ENCODE measurements at places on chromosomes 11 and 22. TPM values are rescaled to one million over a fixed set of nuclear protein-coding genes. Genes with fewer than 3 reads are reported as not detected.
A peak's percentile ranks its signal among the peaks of the same experiment; 100 is the strongest.

GRCh38 chr11:128246364-128246801 is 341.0 kb downstream of the ETS1 start:
- DNase-seq: no peak

SULT4A1 gene
- not detected for total RNA-seq

- DNase-seq: no peak
Observed at GRCh38 chr22:23815541-23816155, 23.2 kb downstream of the DERL3 start.

DNA sequence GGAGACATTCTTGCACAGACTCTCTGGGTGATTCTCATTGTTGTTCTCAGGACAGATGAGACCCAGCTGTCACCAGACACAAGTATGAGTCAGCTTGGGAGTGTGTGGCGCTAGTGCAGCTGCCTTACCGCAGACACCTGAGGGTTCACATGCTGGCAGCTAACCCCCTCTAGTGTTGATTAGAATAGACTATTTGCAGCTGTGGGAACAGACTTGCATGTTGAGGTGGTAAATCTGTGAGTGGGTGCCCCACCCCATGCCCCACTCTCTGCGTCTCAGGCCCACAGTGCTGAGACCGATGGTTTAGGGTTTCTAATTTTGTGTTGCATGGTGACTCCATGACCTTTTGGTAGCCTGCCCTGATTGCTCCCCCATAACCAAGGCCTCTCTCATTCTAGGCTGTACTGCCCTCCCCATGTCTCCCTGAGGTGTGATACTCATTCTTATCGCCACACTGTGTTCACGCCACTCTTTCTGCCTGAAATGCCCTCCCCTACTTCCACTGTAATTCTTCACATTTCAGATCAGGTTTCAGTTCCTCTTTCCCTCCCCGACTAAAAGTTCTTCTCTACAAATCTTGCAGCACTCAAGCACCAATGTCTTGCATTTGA is 73.7 kb upstream of the KIRREL3 start:
- DNase-seq: no peak

DNA sequence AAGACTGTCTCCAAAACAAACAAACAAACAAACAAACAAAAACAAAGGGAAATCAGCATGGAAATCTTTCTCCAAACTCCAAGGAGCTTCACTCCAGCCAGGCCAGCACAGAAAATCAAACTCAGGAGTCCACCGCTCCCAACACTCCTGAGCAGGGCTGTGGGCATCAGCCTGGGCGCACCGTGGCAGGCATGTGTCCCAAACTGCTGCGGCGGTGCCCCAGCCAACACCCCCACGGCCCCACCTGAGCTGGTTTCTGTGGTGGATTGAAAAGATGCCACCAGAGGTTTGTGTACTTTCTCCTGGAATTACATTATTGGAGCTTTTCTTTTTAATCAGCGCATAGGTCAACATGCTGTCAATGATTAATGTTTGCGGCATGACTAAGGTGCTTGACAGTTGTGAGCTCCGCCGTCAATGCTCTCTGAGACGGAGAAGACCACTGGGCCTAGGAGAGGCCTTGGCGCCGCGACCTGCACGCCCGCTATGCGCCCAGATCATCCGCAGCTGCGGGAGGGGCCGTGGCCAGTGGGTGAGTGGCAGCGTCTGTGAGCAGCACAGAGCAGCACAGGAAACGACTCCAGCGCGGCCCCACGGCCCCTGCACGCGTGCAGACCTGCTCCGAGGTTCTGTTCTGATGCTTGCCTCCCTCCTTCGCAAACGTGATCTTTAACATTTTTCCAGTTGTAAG is 18.1 kb downstream of the DRD4 start:
- DNase-seq: no peak

- no peak for DNase-seq
Observed at GRCh38 chr11:59112494-59112893, 5.5 kb downstream of the FAM111B start.

OR10A2 gene
- not detected for total RNA-seq

- DNase-seq: no peak
Observed at GRCh38 chr11:13046637-13047570, 37.8 kb downstream of the RASSF10 start.

KIAA0930 gene
- total RNA-seq: 21.3 TPM

NRIP3 gene
- 3.4 TPM for total RNA-seq

GRCh38 chr11:306645-307371 is 808 bp upstream of the IFITM2 start:
- no peak for DNase-seq

- peak; percentile 41 for DNase-seq
Observed at GRCh38 chr11:114159320-114159719, 99.8 kb downstream of the ZBTB16 start.

GRCh38 chr11:71787098-71787823 is 45.7 kb upstream of the DEFB108B start:
- DNase-seq: peak; percentile 95

DNA sequence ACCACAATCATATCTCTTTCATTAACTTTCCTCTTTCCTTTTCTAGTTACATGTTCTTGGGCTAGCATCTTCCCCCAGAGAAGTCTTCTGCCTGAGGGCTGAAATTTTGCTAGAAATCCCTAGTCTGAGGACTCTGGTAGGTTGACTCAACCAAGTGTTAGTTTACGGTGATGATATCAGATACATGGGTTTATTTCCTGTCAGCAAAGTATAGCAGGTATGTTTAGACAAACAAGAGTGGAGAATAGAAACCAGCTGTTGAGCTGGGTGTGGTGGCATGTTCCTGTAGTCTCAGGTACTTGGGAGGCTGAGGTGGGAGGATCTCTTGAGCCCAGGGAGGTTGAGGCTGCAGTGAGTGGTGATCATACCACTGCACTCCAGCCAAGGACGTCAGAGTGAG is 11.2 kb downstream of the FOLR1 start:
- DNase-seq: no peak

GRCh38 chr22:28116219-28116673 is 197.2 kb upstream of the PITPNB start:
- DNase-seq: no peak

DNA sequence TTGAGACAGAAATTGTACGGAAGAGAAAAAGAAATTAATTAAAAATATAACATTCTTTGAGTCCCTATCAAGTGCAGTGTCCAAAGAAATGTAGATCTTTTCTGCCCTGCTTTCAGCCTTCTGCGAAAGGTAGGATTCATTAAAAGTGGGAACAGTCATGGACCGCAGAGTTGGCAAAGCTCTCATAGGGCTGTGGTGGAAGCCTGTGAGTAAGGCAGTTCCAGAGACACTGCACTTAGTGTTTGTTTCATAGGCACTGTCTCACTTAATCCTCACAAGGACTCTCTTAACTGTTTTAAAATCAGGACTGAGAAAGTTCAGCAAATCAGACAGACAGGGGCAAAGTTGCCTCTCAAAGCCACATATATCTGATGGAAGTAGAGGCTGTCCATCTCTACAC is 5.5 kb downstream of the MRGPRX2 start:
- no peak for DNase-seq

- DNase-seq: no peak
Observed at GRCh38 chr11:76947190-76947589, 86.5 kb downstream of the ACER3 start.

TEX54 gene
- not detected for total RNA-seq

ARHGAP8 gene
- total RNA-seq: 2.6 TPM

DNA sequence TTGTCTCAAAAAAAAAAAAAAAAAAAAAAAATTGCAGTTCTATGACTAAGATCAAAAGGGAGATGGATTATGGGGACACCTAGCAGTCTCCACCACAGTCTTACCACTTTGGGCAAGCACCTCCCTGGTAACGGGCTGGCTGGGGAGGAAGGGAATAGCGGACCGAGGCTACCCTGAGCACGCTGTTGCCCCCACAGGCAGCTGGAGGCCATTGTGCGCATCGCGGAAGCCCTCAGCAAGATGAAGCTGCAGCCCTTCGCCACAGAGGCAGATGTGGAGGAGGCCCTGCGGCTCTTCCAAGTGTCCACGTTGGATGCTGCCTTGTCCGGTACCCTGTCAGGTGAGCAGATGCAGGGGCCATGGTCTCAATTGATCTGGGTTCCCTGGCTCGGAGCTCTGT is 21.2 kb downstream of the MCM5 start:
- no peak for DNase-seq

GRCh38 chr11:27296497-27296896 is 66.5 kb downstream of the CCDC34 start:
- no peak for DNase-seq

DNA sequence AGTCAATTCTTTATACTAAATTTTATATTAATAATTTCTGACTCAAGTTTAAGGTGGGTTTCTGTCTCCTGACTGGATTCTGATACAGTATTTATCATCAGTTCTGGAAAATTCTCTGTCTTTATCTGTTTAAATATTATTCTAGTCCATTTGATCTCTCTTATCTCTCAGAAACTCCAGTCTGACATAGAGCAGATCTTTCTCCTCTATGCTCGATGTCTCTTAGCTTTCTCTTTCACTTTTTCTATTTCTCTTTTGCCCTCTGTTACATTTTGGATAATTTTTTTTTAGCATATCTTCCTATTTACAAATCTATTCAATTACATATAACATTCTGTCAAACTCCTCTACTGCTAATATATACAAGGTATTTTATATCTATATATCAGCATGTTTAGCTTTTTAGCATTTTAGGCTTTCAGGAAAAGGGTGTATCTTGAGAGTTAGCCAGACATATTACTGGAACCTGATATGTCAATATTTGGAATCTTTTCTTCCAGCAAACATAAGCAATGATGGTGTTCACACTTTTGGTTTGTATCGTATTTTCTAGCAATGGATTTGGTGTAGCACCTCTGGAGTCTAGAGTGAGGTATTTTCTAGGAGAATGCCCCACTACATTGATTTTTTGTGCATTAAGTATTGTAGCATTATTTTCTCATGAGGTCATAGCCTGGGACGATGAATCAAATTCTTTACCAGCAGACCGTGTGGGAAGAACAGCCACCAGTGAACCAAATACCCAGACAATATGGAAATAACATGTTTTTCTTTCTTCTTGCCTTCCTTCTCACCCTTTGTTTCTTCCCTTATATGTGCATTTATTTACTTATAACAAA is 4.1 kb upstream of the NNMT start:
- DNase-seq: no peak

GRCh38 chr22:36768616-36769015 is 7.3 kb downstream of the IFT27 start:
- DNase-seq: no peak

DNA sequence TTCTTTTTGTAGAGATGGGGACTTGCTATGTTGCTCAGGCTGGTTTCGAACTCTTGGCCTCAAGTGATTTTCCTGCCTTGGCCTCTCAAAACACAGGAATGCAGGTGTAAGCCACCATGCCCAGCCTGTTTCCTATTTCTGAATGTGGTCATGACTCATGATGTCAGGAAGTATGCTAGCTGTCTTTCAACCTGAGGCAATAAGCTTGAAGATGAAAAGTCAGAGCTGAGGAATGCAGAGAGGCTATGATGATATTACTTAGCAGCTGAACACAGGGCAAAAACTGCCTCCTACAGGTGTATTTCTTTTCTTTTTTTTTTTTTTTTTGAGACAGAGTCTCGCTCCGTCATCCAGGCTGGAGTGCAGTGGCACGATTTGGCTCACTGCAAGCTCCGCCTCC is 9.0 kb upstream of the NUCB2 start:
- DNase-seq: no peak

GRCh38 chr11:21625982-21626381 is 566.9 kb upstream of the ANO5 start:
- no peak for DNase-seq

DNA sequence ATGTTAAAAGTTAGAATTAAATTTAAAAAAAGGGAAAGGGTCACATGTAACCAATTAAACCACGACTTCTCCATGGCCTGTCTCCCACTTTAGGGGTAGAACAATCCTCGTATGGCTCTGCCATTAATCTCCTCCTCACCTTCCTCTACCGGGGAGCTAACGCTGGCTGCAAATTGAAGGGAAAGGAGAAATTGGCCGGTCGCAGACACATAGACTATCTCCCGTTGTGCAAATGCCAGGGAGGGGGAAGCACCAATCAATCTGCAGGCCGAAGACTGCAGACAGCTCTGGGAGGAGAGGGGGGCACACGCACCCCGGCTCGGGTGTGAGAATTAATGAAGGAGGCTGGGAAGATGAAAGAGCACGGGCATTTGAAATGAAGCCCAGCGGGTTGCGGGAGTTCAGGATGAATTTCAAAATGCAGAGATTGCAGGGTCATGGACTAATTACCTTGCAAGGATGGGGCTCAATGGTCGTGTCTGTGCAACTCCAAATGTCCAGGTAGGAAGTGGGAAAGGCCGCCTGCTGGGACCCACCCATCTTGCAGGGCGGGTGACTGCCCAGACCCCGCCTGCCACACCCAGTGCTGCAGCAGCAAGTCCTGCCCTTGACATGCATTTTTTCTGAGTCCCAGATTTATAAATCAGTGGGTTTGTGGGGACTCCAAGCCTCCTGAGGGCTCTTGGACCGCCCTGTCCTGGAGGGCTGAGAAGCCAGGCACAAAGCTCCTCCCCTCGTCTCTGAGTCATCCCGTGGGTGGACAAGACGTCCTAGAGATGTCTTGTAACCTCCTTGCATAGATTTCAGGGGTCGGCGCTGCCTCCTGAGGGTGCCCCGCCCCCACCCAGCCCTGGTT is 534.2 kb downstream of the TBC1D22A start:
- DNase-seq: no peak

UBQLNL gene
- 0.32 TPM for total RNA-seq

GRCh38 chr11:122486793-122487495 is 168.6 kb upstream of the UBASH3B start:
- DNase-seq: no peak

DNA sequence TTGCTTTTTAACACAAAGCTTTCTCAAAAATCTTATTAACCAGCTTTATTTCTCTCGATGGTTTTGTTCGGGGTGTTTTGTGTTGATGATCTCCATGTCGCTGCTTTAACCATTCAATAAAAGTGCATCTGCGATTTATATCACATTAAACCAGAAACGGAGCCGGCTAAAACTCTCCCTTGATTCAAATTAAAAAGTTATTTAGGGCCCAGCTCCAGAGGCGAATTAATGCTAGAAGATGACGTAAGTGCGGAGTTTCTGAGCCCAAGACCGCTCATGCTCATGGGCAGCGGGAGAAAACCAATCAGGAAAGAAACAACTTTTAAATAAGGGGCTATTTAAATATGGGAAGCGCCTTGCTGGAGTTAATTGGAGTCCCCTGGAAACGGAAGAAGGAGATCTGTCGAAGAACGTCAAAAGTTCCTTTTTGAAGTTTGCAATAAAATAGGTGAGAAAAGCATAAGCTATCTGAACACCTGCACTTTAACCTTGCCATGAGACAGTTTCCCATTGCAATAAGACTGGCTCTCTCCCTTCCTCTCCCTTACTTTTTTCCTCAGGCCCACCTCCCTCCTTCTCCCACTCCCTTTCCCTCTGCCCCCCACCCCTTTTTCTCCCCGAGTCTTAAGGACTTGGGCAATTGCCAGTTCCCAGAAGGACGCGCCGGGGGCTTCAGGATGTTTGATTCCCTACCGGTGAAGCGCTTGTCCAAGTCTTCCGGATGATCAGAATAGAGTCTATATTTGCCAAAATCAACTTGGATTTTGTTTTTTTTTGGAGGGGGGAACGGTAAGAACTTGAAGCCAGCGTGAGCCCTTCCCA is 1.9 kb upstream of the DBX1 start:
- no peak for DNase-seq

- no peak for DNase-seq
Observed at GRCh38 chr11:19395050-19395449, 154.3 kb upstream of the E2F8 start.

GRCh38 chr22:44661659-44662569 is 40.1 kb upstream of the PRR5 start:
- no peak for DNase-seq

GRM5 gene
- total RNA-seq: not detected

STIM1 gene
- total RNA-seq: 134 TPM

- DNase-seq: no peak
Observed at GRCh38 chr11:133160754-133161153, 371.5 kb downstream of the OPCML start.
